Activated T-helper 9 cell treated with anti-CD3 and anti-CD28 coated beads, Interleukin-2, amount 50 U/mL, for 16 hours (primary cell): ENCODE measurements at places on chromosomes 6 and 20.
A peak's percentile ranks its signal among the peaks of the same experiment; 100 is the strongest.

DNA sequence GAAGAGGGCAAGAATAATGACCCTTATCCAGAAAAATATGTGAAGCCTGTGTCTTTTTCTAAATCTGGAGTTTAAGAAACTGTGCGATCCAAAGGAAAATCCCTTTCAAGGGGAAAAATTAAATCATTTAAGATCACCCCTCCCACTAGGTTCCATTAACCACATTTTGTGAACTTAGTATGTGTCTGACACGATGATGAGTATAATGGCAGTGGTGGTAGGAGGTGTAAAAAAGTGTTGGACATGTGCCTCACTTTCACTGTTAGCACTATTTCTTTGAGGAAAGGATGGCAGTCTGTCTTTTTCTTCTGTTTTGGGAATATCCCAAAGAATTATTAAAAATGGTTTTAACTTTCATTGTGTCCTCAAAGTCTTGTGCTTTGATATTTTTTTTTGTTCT lies 392.3 kb upstream of the CITED2 start:
- no peak for DNase-seq

DNA sequence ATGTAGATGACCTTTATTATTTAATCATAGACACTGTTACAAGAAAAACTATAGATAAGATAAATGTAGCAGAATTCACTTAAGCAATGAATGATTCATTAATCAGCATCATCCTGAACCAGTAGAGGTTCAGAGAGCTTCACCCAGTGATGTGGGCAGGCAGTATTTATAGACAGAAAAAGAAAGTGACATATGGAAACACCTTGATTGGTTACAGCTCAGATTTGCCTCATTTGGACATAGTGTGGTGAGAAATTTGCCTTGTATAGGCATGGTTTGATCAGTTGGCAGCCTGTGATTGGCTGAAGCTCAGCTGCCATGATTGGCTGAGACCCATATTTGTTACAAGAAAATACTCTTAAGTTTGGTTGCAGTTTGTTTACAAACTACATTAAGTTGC lies 4.6 kb downstream of the C6orf58 start:
- no peak for DNase-seq

GRCh38 chr6:38796850-38797249 lies 81.7 kb downstream of the DNAH8 start:
- DNase-seq, result no peak

- DNase-seq, result no peak
Observed at GRCh38 chr6:138652824-138653223, 120.7 kb upstream of the CCDC28A start.

DNA sequence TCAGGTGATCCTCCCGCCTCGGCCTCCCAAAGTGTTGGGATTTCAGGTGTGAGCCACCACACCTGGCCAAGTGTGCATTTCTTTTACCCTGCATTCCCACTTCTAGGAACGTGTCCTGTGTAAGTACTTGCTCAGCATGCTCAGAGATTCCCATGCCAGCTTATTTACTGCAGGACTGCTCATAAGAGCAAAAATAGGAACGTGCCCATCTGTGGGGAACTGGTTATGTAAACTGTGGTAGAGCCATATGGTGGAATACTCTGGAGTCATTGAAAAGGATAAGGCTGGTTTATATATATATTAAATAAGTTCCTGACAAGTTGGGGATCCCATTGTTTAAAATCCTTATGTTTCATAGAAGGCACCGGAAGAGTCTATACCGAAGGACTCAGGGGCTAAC lies 38.2 kb upstream of the FANCE start:
- no peak for DNase-seq

DNA sequence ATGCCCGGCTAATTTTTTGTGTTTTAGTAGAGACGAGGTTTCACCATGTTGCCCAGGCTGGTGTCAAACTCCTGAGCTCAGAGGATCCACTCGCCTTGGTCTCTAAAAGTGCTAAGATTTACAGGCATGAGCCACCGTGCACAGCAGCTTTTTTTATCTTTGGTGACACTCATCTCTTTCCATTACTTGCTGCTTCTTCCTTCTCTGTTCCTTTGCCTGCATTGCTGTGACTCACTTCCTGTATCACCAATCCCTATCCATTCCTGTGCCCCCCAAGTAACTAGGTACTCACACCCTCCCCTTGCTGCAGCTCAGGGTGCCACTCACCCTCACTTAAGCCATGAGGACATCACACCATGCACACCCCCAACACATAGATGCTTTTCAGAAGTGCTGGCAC lies 24.6 kb downstream of the KHDC1L start:
- no peak for DNase-seq

- no peak for DNase-seq
Observed at GRCh38 chr6:56040889-56041301, 165.5 kb upstream of the BMP5 start.

DNA sequence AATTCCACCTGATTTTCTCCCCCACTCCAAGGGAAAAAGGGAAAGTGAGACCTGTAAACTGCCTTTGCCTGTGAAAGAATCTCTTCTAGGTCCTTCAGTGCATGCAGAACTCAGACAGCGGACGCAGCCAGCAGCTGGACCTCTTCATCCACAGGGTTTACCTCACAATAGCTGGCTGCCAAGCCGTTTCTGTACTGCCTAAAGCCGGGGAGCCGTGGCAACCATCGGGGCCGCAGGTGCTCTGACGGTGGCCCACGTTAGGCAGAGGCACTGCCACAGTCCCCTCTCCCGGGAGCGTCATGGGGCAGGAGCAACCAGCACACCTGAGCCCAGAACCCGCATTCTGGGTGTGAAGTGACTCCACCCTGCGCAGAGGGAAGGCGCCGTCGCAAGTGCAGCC lies 206.1 kb downstream of the TTLL2 start:
- no peak for DNase-seq

GRCh38 chr6:108557494-108558371 lies 3.0 kb upstream of the FOXO3 start:
- peak; percentile 74 for DNase-seq

GRCh38 chr20:59134182-59134581 lies 29.4 kb upstream of the ZNF831 start:
- DNase-seq, result no peak

GRCh38 chr6:75275067-75275466 lies 9.5 kb downstream of the TMEM30A start:
- DNase-seq, result no peak

DNA sequence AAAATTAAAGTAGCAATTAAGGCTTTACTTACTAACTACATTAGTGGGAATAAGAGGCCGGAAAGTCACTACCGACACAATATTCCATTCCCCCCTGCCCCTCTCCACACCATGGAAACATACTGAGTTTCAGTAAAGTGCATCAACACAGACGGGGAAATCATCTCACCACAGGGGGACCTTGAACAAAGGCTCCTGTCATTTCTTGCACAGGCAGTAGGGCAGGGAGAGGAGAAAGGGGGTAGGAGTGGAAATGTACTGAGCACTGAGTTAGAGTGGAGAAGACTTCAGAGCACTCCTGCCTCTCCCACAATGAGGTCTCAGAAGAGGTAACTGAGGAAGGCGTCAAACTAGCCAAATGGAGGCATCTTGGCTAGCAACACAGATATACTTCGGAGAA lies 1426.9 kb upstream of the EYS start:
- DNase-seq, result no peak

DNA sequence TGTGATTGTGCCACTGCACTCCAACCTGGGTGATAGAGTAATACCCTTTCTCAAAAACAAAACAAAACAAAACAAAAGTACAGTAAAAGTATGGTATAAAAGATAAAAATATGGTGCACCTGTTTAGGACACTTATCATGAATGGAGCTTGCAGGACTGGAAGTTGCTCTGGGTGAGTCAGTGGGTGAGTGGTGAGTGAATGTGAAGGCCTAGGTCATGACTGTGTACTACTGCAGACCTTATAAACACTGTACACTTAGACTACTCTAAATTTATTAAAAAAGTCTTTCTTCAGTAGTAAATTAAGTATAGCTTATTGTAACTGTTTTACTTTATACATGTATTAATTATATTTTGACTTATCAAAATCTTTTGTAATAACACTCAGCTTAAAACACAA lies 46.0 kb downstream of the ZFP64 start:
- DNase-seq, result no peak

GRCh38 chr20:1872459-1873097 lies 22.6 kb upstream of the SIRPA start:
- no peak for DNase-seq

DNA sequence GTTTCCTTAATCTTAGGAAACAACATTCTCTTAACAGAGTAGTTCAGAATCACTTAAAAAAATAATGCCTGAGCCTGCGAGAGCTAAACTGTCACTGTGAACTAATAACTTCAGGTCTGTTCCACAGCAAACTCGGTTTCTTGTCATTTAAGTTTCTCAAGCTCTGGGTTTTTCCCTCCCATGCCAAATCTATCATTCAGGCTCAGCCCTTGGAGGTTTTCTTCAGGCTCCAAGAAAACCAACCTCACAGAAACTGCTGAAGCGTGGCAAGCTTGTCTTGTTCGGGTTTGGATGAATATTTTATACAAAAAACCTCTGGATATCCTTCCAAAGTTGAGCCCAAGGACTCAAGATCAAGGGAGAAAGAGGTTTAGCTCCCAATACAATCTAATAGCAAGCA lies 99.7 kb upstream of the SNX9 start:
- DNase-seq, result no peak

DNA sequence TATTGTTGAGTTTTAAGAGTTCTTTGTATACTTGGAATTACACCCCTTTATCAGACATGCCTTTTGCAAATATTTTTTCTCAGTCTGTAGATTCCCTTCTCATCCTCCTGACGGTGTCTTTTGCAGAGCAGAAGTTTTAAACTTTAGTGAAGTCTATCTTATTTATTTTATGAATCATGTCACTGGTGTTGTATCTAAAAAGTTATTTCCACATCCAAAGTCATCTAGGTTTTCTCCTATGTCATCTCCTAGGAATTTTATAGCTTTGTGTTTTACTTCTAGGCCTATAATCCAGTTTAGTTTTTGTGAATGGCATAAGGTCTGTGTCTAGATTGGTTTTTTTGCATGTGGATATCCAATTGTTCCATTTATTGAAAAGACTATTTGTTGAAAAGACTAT lies 271.3 kb downstream of the KIF16B start:
- no peak for DNase-seq

DNA sequence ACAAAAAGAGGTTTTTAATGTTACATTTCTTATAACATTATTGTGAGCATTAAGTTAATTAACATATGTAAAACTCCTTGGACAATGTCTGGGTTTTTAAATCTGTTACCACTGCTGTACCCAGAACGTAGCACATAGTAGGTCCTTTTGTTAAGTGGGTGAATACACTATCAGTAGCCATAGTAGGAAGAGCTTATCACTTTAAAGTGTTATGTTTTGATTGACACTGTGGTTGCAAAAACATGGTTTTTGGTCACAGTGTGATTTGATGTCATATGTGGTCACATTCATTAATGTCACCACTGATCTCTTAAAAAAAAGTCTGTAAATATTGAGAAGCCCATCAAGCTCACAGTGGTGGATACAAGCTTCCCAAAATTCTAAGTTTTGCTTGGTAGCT lies 160.7 kb downstream of the PLCB1 start:
- DNase-seq, result no peak

GRCh38 chr6:24901698-24902328 lies 33.9 kb downstream of the RIPOR2 start:
- no peak for DNase-seq

DNA sequence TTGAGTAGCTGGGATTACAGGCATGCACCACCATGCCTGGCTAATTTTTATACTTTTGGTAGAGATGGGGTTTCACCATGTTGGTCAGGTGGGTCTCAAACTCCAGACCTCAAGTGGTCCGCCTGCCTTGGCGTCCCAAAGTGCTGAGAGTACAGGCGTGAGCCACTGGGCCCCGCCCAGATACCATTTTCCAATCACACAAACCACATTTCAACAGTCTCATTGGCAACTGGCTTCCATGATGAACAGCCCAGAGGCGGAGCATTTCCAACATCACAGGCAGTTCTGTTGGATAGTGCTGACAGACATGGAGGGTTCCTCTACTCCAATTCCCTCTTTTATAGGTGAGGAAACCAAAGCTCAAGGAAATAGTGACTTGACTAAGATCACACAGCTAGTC lies 43.9 kb upstream of the PLCB4 start:
- DNase-seq, result no peak

DNA sequence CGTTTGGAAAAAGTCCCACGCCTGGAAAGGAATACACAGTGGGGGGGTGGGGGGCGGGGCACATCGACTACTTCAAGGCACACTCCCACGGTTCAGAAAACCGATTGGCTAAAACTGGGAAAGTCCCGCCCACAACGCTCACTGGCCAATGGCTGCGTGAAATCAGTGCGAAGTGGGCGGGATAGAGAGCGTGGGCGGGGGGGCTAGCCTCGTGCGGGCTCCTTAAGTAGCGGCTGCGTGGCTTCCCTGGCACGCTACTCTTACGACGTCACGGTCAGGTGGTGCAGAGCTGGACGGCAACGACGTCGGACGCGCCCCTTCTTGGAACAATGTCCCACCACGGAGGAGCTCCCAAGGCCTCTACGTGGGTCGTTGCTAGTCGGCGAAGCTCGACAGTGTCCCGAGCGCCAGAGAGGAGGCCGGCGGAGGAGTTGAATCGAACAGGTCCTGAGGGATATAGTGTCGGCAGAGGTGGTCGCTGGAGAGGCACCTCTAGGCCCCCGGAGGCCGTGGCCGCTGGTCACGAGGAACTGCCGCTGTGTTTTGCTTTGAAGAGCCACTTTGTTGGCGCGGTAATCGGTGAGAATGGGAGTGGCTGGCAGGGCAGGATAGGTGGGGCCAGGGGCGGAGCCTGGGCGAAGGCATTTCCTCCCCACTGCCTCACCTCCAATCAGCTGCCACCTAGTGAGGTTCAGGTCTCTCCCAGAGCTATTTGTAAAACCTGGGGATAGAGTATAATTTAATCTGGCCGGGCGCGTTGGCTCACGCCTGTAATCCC lies at the start of gene DDX43:
TSS of gene DDX43 (plus strand) at position 252 of the 778 bp plus-strand sequence. CDS start at position 330, 78 bp downstream.
- no peak for DNase-seq

DNA sequence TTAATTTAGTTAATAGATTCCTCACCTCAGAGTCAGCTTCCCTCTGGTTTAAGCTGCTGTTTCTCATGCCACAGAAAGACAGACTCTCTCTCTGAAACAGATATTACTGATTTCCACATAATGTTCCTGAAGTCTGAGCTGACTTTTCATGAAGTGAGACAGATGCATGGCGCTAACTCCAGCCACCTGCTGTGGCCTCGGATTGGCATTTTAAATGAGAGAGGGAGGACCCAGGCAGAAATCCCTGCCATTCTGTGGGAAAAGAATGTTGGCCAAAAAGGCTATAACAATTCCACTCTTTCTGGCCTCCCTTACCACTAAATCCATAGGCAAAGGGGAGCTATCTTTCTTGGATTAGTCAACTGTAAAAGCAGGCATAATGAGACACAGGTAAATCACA lies 354.1 kb upstream of the CDH4 start:
- no peak for DNase-seq

DNA sequence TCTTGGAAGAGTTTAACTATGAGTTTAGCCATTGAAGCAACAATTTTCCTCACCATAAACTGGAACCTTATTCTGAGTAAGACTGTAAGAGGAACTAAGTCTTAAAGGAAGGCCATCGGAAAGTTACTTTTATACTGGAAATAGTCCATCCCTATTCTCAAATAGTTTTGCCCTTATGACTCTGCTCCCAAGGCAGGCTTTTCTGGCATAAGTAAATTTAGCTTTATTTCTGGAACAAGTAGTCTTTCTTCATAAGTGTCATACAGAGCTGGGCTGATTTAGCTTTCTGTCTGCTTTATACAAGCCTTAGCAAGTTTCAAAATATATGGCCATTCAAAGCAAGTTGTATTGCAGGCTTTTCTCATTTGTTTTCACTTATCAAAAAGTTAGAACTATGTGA lies 328.1 kb downstream of the HACE1 start:
- DNase-seq, result no peak

GRCh38 chr6:104630522-104630921 lies 229.2 kb downstream of the HACE1 start:
- no peak for DNase-seq

GRCh38 chr6:4489538-4489937 lies 286.7 kb upstream of the CDYL start:
- DNase-seq, result no peak
